ENCODE measurements at places on chromosomes 3 and 15.

GRCh38 chr3:133278260-133279043 lies 121.4 kb upstream of the BFSP2 start:
- DNase-seq: no peak

DNA sequence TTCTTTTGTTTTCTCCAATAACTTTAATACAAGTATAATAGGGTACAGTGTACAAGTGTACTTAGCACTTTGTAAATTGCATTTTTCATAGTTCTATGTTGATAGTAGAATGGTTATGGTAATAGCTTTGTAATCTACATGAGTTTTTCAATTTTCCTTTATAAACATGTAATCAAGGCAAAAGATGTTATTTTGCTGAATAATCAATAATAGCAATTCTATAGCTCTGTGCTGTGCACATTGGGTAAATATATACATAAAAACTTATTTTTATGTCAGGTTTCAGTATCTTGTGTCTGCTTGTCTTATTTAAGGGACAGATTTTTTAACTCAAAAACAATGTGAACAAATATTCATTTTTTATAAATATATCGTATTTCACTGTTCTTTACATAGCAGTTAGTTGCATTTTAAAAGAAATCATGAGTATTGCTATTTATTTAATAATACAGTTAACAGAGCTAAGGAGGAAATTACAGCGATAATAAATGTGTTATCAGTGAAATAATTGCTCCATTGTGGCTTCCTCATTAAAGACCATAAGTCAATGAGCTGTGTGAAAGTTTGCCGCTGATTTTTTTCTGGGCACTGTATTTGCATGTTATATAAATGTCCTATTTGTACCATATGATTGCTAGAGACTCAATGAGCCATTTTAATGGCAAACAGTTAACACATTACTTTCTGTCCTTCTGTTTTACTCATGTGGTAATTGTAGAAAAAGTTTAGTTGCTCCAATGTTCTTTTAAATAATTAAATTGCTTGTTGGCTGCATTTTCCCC lies 214.6 kb upstream of the STAC start:
- DNase-seq: no peak

DNA sequence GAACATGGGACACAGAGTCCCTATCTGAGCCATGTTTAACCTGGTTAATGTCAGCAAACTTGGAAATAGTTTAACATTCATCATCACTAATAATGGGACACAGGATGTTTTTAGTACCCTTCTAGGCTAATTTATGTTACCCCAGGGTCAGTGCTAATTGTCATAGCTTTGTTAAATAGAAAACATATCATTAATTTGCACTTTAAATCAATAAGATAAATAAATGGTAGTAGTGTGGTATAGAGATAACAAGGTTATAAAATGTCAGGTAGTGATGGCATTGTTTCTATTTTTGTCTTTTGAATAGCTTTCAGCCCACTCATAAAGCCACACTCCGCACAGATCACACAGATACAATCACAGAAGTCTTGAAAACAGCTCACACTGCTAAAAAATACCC lies 534.9 kb downstream of the MECOM start:
- no peak for DNase-seq

DNA sequence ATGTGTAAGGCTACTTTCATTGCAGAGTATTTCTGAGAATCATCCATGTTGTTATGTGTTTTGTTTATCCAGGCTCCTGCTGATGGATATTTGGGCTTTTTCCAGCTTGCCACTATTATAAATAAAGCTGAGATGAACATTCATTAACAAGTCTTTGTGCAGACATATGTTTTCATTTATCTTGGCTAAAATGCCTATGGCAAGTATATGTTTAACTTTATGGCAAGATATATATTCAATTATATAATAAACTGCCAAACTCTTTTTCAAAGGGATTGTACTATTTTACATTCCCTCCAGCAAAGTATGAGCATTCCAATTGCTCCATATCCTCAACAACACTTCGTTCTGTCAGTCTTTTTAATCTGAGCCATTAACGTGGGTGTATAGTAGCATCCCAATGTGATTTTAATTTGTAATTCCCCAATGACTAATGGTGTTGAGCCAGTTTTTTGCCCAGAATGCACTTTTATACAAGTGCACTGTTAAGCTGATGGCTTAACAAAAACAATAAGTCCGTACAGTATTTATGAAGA lies 452.4 kb downstream of the SHQ1 start:
- DNase-seq: no peak
